ENCODE measurements at places on chromosomes 13 and 19.

DNA sequence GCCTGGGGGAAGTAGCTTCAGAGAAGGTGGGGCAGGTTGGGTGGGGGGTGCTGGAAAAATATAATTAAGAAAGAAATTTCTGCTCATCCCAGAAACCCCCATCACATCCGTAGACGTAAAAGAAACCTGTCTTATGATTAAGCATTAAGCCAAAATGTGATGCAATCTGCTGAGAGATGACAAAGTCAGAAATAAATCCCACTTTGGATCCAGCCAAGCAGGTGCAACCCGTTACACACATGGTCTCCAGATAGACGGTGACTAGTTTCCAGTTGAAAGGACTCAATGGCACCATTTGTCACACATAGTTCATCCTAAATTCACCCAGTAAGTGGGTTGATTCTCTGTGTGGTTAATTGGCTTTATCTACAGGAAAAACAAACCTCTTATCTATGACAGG lies 34.1 kb downstream of the PSG5 start:
- no peak for DNase-seq

- no peak for DNase-seq
Observed at GRCh38 chr19:42199440-42200115, 17.9 kb downstream of the DEDD2 start.

GRCh38 chr19:38650911-38651584 lies 3.6 kb downstream of the ACTN4 start:
- no peak for DNase-seq

DNA sequence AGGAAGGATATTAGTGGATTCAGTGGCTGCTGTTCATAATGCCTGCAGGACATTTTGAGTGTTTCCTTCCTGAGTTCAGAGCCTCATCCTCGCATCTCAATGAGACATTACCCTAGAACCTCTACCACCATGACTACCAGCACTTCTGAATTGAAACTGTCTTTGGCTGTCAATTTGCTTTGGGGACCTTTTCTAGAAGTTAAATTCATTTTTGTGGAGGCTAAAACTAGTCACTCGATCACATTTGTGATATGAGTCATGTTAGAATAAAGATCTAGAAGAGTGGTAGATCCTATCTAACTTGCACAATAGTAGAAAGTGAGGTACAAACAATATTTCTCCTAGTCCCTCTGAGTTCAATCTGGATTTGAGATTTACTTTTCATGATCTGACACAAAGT lies 124.9 kb downstream of the KCNRG start:
- no peak for DNase-seq

DNA sequence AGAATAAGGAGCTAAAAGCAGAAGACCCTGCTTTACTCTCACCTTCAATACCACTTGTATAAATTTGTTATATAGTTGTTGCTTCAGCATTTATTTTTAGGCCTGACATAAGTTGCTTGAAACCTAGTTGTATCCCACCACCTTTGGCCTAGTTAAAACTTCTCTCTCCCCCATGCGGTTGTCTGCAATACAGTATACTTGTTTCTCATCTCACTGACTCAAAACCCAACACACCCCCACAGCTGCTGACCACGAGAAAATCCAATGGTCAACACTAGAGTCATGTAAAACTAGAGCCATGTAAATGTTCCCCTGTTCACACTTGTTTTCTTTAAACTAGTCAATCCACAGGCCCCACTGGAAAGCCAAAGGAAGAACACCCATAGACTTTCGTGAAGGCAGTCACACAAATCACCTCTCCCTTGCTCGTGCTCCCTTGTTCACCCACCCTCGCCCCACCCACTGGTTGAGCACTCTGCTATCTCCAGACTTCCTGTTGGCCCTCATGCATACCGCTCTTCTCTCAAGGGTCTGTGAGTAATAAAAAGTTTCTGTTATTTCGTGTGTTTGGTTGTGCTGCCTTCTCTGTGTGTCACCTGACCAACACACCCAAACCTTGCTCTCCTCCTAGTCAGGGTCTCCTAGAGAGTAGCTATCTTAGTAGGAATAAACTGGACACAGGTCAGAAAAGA lies 12.9 kb upstream of the CCDC169 start:
- no peak for DNase-seq

DNA sequence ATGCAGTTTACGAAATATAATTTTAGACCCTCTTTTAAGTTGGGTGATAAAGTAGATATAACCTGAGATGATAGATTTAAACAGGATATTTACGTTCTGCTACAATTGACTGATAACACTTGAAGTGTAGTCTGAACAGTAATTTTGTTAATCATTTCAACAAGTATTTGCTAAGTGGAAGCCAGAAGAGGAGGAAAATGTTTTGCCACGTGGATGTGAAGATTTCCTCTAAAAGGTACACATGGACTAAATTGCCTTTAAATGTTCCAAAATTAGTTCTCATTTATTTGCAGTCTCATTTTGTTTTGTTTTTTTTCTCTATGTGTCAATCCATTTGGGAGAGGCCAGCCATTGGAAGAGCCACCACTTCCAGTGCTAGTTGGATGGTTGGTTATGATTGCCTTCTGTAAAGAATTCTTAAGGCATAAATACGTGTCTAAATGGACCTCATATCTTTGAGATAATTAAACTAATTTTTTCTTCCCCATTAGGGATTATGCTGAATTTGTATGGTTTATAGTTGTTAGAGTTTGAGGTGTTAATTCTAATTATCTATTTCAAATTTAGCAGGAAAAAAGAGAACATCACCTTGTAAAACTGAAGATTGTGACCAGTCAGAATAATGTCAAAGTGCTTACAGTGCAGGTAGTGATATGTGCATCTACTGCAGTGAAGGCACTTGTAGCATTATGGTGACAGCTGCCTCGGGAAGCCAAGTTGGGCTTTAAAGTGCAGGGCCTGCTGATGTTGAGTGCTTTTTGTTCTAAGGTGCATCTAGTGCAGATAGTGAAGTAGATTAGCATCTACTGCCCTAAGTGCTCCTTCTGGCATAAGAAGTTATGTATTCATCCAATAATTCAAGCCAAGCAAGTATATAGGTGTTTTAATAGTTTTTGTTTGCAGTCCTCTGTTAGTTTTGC lies 2.8 kb downstream of the MIR17HG start:
- DNase-seq = no peak

- no peak for DNase-seq
Observed at GRCh38 chr13:61111529-61111928, 304.1 kb downstream of the PCDH20 start.

DNA sequence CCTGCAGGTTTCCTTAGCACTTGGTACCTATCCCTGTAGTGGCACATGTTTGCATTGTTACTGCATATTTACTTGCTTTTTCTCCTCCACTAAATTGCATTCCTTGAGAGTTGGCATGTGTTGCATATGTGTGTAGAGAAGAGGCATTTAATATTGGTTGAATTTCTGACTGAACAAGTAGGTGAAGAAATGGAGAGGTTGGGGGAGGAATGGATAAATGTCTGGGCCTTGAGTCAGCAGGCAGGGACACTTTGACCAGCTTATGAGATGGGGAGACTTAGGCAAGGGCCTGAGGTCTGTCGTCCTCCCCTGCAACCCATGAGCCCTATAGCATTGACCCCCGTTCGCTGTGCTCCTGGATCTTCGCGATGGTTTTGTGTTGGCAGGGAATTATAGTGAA lies 2.0 kb upstream of the GPR18 start:
- no peak for DNase-seq

- no peak for DNase-seq
Observed at GRCh38 chr19:46616631-46617322, 8.1 kb downstream of the PTGIR start.

DNA sequence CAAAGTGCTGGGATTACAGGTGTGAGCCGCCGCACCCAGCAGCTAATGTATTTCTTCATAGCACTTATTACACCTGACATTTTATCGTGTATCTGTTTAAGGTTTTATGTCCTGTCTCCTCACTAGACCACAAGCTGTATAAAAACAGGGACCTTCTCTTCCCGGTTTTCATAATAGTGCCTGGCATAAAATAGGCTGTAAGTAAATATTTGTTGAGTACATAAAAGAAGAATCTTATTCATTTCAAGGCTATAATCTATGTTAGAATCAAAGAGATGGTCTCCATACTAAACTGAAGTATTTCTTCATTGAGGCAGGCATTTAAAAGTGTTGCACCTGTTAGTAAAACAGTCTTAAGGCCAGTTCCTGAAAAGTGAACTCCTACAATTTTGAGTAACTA lies 194.0 kb downstream of the SHISA2 start:
- DNase-seq = no peak

DNA sequence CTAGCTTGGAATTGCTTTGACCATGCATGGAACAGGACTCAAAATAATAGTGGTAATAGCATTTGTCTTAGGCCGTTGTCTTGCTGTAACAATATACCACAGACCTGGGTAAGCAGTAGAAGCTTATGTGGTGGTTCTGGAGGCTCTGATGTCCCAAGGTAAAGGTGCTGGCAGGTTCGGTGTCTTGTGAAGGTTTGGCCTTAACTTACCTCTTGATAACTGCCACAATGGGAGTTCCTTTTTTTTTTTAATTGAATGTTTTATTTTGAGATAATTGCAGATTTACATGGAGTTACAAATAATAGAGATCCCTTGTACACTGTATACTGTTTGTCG lies 5.8 kb downstream of the RPL21 start:
- no peak for DNase-seq

All from stimulated activated CD4-positive, alpha-beta T cell treated with anti-CD3 and anti-CD28 coated beads, TNF-alpha, amount 100 ng/mL, for 1 hour (primary cell).